ENCODE measurements at places on chromosomes 4 and X. TPM values are rescaled to one million over a fixed set of nuclear protein-coding genes. Genes with fewer than 3 reads are reported as not detected.
A peak's percentile ranks its signal among the peaks of the same experiment; 100 is the strongest.

- no peak for DNase-seq
These were observed 211.7 kb downstream of the COX18 start for GRCh38 chr4:72857787-72858186.

DNA sequence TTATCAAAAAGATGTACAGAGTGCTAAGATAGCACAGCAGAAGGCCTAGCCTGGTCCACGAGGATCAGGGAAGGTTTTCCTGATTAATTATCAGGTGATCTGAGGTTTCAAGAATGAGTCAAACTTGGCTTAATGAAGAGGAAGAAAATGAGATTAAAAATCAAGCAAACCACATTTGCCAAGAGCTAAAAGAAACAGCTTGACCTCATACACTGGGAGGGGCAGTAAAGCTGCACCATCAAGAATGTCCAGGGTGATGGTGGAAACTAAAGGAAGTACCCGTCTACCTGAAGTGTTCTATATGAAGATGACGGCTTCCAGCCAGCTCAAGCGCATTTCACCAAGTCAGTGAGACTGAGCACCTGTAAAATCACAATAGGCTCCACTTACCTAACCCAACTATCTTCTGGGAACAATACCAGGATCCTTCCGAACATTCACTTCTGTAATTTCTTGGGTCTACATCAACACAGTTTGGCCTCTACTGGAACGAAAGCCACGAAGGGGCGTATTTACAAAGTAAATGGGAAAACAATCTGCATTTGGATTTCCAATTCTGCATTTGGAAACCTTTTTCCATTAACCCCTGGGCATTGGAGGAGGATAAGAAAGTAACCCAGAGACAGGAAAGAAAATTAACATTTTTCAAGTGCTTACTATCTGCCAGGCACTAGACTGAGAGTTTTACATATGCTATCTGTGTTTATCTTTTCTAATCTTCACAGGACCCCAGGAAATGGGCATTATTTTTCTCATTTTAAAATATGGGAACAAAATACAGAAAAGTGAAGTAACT is 114.0 kb upstream of the DCLK2 start:
- DNase-seq: no peak

GRCh38 chrX:110359273-110359672 is 625 bp downstream of the RTL9 start:
- DNase-seq: no peak

DNA sequence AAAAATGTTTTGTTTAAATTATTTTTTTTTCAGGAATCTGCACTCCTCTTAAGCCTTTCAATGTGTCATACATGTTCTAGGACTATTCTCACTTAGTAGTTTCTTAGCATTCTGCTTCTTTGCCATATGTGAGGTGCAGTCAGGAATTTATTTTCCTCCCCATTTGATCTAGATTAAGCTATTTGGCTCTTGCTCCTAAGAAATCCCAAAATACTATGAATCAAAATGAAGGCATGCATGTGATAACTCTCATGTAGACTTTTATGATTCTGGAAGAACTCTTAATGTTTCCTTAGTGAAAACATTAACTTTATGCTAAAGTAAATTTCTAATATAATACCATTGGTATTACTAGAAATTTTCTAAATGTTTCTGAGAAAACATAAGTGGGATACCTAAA is 664.5 kb downstream of the RAPGEF2 start:
- DNase-seq: no peak

DNA sequence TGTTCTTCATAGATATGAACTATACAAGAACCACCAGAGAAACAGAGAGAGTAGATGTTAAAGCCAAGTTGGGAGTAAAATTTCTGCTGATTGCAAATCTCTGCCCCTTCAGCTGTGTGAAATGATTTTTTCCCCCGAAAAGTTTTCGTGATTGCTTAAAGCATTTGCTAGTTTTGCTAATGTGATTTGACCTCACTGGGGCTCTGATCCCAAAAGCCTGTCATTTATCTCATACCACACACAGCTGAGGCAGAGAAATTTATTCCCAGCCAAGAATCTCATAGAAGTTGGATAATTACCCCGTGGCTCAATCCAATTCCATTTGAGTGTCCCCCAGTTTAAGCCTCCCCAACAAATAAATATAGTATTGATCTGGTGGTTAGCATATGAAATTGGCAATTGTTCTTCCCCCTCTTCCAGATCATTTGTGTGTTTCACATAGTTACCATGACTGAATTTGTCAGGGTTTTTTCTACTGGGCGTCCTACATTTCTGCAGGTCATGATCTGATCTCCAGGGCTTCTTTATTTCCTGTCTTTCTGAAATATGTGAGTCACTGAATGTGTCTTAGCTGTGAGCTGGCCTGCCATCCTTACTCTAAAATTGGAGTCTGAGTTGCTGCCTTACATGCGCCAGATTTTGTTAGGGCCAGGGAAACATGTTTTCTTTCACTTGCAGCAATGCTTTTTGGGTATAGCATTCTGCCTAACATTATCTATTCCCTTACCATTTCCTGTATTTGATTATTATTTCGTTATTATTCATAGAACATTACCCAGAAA is 167.5 kb upstream of the FRMPD4 start:
- DNase-seq: no peak

GRCh38 chr4:67885762-67886161 is 2.0 kb upstream of the TMPRSS11D start:
- no peak for DNase-seq

TRAM1L1 gene
- total RNA-seq: 1.8 TPM

DNA sequence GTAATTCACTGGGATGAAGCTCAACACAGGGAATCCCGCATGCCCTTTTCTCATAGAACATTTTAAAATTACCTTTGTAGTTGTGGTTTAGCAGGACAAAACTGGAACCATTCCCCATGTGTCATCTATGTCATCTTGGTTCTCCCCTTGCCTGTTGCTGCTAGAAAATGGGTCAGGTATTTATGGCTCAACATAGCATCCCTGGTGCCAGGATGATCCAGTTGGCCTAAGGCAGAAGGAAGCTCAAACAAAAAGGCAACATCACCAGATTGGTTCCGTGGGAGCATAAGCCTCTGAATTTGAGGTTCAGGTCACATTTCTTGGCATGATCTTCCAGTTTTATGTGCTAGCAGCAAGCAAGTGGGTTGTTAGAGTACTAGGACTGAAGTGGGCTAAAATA is 552.6 kb upstream of the BOD1L1 start:
- DNase-seq: no peak

- no peak for DNase-seq
These were observed 1847.0 kb upstream of the PCDH10 start for GRCh38 chr4:131302108-131302507.

GPR173 gene
- total RNA-seq: 9.4 TPM

DNA sequence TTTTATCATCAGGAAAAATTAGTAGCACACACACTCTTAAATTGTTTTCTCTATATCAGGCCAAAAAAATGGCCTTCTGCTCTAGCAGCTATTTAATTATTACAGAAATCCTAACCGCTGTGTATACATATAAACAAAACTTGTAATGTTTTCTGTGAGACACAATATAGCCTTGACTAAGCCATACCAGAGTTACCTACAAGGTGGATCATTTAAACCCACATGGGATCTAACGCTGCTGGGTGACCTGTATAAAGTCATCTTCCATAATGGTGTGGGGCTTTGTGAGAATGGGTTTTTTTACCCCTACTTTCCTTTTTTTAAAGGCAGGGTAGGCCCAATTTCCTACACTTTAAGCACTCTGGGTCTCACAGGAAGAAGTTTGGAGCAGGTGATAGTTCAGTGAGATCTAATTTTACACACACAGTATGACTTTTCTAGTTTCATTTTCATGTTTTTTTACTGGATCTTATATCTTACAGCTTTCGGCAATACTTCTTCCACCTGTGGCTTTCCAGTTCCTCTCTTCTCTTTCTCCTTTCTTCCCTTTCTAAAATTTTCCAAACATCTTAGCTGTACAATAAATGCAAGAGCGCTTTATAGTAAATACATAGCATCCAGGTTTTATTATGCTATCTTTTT is 66.9 kb upstream of the MMAA start:
- DNase-seq: no peak

ABLIM2 gene
- 0.74 TPM for total RNA-seq

GRCh38 chrX:28787206-28787605 is 200.0 kb downstream of the IL1RAPL1 start:
- DNase-seq: no peak

DNA sequence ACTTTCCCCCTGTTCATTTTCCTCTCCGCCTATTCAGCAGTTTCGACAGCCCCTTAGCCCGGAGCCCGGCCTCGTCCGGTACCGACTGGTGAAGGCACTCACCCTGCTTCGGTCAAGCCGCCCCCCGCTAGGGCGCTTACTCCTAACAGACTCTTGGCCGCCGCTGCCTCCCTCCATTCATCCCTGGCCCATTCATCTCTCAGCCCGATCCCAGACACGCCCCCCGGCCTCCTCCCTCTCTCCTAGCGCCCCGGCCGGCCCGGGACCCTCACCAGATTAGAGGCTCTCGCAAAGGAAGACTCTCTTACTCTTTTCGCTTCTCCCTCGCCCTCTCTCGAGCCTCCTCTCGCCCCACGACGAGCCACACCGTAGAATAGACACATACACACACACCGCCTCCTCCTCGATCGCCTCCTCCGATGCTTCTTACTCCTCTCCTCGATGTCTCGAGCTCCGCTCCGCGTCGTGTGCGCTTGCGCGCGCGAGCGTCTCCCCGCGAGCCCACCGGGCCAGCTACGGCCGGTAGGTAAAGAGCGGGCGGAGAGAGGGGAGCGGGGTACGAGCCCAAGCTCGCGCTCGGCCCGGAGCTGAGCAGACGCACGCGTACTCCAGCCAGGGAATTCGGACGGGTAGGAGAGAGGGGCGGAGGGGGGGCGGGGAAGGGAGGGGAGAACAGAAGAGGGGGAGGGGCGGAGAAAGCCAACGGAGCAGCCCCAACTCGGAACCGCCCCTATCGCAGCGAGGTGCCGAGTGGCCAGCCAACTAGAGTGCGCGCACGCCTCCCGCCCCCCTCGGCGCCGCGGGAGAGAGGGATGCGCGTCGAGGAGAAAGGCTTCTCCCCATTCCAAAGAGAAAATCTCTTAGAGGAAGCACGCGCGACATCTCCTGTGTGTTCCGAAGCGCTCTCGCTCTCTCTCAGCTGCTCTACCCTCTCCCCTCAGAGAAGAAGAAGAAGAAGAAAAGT is at the start of gene WNK3:
Gene WNK3 (minus strand): TSS at position 633 of the 964 bp plus-strand sequence.
- DNase-seq: peak; percentile 67

DNA sequence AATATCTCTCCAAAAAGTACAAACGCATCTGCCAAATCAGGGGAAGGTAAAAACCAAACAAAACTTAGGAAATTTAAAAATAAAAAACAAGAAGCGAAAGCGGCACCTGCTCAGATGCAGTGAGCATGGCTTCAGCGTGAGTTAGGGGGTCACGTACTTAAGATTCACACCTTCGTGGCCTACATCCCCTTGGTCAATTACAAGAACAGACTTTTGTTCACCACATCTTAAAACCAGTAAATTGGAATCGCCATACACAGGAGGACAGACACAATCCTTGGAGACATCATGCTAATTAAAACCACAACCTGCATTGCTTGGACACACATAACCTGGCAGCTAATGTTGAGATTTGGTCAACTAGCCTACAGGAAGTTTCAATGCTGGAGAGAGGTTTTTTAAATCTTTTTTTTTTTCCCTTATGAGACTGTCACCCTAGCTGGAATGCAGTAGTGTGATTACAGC is 12.5 kb upstream of the SEL1L3 start:
- no peak for DNase-seq

GABRG1 gene
- not detected for total RNA-seq

- DNase-seq: no peak
These were observed 108.6 kb upstream of the TRIM2 start for GRCh38 chr4:153095448-153096204.

CT45A7 gene
- total RNA-seq: not detected

All from endothelial cell (in vitro differentiated cells).